Activated CD8-positive, alpha-beta T cell treated with anti-CD3 and anti-CD28 coated beads, Interleukin-2, amount 10 ng/mL, durations not matched to agents 7 days and 5 days (primary cell): ENCODE measurements at places on chromosomes 1 and 21. TPM values are rescaled to one million over a fixed set of nuclear protein-coding genes. Genes with fewer than 3 reads are reported as not detected.

DNA sequence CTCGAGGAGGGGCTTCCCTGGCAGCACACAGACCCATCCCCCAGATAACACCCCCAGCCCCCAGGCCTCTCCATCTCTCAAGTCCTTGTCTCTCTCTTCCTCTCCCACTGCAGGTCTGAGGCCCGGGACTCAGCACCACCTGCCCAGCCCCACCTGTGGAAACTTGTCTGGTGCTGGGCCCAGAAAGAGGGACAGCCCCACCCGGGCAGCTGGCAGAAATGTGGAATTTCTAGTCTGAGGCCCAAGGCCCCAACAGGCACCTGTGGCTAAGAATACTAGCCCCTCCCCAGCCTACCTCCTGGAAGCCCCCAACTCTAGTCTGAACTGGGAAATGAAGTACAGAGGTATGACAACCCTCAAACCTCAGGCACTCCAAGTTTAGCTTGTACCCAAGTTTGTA, 15.4 kb downstream of the TTC39A start:
- no peak overlapping the region for H3K4me3 ChIP-seq
- peaks cover 25% of the 10 kb centered on the region for H3K4me1 ChIP-seq
- H3K27ac ChIP-seq = no peak overlapping the region
- no peak for DNase-seq

DNA sequence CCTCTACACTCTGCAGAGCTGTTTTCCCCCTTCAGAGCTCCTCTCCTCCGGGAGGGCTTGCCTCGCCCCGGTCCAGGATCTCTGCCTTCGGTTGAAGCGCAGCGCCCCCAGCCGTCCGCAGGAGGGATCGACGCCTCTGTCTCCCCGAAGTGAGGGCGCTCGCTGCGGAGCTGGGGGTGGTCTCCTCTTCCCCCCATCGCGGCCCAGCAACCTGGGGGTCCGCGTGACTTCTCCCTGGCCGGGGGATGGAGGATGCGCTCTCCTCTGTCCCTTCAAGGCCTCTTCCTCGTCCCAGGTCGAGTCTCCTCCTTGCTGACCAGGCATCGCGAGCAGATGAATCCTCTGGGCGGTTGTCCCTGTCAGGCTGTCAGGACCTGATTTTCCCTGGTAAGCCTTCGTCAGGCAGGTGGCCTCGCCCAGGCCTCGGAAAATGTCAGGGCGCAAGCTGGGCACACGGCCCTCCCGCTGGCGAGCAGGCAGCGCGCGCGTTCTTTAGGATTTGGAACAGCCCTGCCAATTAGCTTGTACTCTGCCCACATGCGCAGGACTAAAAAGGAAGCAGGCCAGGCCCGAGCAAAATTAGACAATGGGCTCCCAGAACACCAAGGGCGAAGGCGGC, 90.5 kb downstream of the EDEM3 start:
- peaks cover 3% of the 10 kb centered on the region for H3K4me1 ChIP-seq

The WNT9A gene
- not detected for total RNA-seq

The OR2L5 gene
- not detected for total RNA-seq

DNA sequence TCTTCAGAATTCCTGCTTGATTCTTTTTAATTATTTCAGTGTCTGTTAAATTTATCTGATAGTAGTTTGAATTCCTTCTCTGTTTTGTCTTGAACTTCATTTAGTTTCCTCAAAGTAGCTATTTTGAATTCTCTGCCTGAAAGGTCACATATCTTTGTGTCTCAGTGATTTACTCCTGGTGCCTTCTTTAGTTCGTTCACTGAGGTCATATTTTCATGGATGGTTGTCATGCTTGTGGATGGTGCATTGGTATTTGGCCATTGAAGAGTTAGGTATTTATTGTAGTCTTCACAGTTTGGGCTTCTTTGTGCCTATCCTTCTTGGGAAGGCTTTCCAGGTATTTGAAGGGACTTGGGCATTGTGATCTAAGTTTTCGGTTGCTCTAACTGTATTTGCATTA, 267.9 kb downstream of the HHAT start:
- H3K4me1 ChIP-seq = no peaks in the 10 kb centered on the region
- H3K4me3 ChIP-seq = no peak overlapping the region
- no peaks in the 10 kb centered on the region for H3K27me3 ChIP-seq
- no peak for DNase-seq
- H3K36me3 ChIP-seq = no peaks in the 10 kb centered on the region

DNA sequence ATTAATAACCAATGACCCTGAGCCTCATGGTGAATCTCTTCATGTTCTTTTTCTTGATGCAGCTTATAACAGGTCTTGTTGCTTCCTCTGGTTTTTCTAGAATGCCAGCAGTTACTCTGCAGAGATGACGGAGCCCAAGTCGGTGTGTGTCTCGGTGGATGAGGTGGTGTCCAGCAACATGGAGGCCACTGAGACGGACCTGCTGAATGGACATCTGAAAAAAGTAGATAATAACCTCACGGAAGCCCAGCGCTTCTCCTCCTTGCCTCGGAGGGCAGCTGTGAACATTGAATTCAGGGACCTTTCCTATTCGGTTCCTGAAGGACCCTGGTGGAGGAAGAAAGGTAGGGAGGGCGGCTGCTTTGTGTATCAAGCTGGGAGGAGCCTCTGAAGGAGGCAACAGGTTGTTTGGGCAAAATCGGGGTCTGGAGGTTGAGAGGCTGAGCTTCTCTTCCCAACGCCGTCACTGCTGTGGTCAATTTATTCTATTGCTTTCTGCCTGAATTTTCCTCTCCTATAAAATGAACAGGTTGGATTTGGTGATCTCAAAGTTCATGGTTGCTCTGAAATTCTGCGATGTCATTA, 6.7 kb downstream of the ABCG1 start:
- no peak overlapping the region for H3K4me3 ChIP-seq
- peaks cover 52% of the 10 kb centered on the region for H3K4me1 ChIP-seq
- no peaks in the 10 kb centered on the region for H3K27me3 ChIP-seq
- peaks cover 29% of the 10 kb centered on the region for H3K36me3 ChIP-seq
- no peak overlapping the region for H3K27ac ChIP-seq

DNA sequence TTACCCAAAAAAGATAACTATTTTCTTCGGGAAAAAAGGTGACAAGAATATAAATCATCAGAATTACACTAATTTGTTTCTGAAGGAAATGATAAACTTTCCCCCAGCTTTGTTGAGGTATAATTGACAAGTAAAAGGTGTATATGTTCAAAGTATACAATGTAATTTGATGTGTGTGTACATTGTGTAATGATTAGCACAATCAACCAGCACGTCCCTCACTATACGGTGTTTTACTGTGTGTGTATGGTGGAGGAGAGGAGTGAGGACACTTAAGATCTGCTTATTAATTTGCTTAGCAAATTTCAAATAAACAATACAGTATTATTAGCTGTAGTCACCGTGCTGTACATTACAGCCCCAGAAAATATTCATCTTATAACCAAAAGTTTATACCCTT, 77.7 kb downstream of the CAMTA1 start:
- H3K36me3 ChIP-seq = no peaks in the 10 kb centered on the region
- H3K27me3 ChIP-seq = no peaks in the 10 kb centered on the region
- no peak overlapping the region for H3K4me3 ChIP-seq
- no peak overlapping the region for H3K27ac ChIP-seq
- DNase-seq = no peak

DNA sequence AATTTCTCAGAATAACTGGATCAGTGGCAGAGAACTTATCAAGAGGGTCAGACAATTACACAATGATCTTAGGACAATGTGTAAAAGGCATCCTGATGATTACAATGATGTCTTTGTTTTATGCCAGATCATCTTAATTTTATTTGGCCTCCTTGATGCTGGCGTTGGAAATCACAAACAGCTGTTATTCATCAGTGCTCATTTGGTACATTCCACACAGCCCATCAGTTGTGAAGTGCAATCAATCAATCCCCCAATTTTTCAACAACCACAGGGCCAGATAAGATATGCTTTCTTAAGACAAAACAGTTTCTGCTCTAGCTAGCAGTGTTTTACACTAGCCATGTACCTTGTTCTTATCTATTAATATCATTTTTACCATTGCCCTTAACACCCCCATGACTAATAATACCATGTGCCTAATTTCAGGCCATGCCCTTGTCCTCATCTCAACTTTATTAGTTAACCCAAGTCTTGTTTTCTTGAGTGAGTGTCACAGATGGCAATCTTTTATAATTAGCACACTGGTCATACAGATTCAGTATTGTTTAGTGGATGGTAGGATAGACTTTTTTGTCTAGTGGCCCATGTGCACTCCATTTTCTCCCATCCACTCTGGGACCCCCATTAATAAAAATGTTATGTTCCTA, 40.8 kb upstream of the COL24A1 start:
- no peaks in the 10 kb centered on the region for H3K4me1 ChIP-seq
- DNase-seq = no peak

DNA sequence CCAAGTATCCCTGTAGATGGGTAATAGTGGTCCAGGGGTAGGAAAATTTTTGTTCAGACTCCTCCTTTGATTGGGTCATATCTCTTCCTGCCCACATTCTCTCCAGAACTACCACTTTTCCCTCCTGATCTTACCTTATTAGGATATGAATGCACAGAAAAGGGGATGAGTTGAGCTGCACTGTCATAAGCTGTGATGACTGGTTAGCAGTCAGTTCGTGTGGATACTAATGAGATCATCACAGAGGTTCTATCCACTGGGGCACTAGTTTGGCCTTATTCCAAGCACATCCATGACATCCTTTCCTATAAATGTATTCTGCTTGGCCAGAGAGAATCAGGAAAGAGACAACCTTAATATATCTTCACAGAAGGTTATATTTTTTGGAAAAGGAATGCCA, 22.1 kb upstream of the TBX15 start:
- peaks cover 6% of the 10 kb centered on the region for H3K4me1 ChIP-seq
- DNase-seq = no peak
- H3K27me3 ChIP-seq = peaks cover 46% of the 10 kb centered on the region
- no peak overlapping the region for H3K4me3 ChIP-seq
- H3K36me3 ChIP-seq = peaks cover 10% of the 10 kb centered on the region
- no peak overlapping the region for H3K27ac ChIP-seq

The EXTL1 gene
- total RNA-seq = not detected

The TSPAN1 gene
- total RNA-seq = not detected

DNA sequence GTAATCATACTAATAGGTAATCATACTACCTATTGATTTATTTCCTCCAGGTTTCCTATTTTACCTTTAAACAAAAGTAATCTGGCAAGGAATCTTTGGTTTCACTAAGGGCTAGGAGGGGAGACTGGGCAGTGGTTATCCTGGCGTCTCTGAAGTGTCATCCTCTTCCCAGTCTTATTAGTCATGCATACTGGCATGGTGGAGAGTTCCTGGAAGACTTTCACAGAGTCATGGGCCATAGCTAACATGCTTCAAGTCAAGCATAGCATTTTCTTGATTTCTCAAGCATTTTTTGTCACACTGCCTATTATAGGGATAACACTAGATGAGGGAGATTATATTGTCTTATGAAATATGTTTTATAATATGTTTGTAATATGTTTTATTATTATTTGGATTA, 64.0 kb upstream of the ASB17 start:
- no peak for DNase-seq
- no peaks in the 10 kb centered on the region for H3K36me3 ChIP-seq
- H3K27ac ChIP-seq = no peak overlapping the region

The AMY1C gene
- not detected for total RNA-seq

DNA sequence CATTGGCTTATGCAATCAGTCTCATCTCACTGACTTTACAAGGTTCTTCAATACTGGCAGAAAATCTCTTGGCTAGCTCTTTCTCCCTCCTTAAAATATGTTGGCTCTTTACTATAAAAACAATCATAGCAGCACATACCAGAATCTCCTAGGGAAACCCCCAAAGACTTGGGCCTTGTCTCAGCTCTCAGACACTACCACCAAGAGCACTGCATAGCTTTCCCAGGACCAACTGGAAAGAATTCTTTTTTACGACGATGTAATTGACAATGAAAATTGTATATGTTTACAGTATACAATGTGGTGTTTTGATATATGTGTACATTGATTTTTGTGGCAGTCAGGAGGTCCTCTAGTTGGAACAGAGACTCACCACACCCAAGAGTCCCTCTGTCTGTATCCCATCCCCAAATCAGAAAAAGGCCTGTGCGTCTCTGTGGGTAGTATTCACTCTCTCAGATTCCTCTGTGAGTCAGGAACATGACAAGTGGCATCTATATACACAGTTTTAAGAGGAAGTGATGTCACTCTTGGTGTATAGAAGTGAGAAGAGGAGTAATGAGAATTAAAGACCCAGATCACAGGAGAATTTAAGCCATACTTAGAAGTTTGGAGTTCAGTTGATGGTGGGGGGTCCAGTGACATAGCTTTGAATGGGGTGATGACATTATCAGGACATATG, 21.1 kb downstream of the SMAP2 start:
- DNase-seq = no peak
- H3K27me3 ChIP-seq = no peaks in the 10 kb centered on the region
- H3K4me3 ChIP-seq = peak overlapping the region; percentile 10
- peaks cover 84% of the 10 kb centered on the region for H3K4me1 ChIP-seq

The OR2M3 gene
- total RNA-seq = not detected

DNA sequence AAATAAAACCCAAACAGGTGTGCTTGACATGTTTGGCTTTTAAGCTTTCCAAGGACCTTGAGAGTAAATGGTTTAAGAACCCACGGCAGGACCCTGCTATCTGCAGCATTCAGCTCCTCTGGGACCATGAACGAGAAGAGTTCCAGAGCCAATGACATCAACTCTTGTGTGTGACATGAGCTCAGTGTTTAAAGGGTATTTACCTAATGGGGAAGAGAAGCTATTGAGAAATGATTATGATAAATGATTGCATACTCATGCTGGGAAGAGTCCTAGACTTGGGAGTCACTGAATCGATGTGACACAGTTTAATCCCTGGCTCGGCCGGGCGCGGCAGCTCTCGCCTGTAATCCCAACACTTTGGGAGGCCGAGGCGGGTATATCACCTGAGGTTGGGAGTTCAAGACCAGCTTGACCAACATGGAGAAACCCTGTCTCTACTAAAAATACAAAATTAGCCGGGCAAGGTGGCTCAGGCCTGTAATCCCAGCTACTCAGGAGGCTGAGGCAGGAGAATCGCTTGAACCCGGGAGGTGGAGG, 55.4 kb downstream of the KANK4 start:
- no peak overlapping the region for H3K4me3 ChIP-seq
- H3K4me1 ChIP-seq = no peaks in the 10 kb centered on the region
- no peak overlapping the region for H3K27ac ChIP-seq
- no peaks in the 10 kb centered on the region for H3K36me3 ChIP-seq

DNA sequence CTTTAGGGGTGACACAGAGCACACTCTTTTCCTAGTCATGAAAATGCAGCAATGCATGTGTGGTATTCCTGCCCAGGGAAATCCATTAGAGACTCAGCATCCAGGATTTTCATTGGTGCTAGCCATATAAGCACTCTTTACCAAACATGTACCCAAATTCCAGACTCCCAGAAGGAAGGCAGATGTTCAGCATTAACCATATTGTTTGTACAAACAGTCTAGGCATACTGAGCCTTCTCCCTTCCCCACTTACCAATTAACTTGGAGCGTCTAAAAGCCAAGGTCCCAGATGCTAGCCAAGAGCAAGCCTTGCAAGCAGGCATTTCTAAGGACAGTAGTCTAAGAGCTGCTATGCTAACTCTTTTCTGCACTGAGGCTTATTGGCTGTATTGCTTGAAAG, 27.9 kb downstream of the ZBED6 start:
- no peak overlapping the region for H3K27ac ChIP-seq
- no peaks in the 10 kb centered on the region for H3K27me3 ChIP-seq
- peaks cover 2% of the 10 kb centered on the region for H3K4me1 ChIP-seq
- peaks cover 57% of the 10 kb centered on the region for H3K36me3 ChIP-seq
- DNase-seq = no peak
- no peak overlapping the region for H3K4me3 ChIP-seq

The LENEP gene
- 0.91 TPM for total RNA-seq
